ENCODE measurements at places on chromosomes 12 and 14.

GRCh38 chr14:24563505-24563904 lies 12.5 kb downstream of the CTSG start:
- no peak for DNase-seq

DNA sequence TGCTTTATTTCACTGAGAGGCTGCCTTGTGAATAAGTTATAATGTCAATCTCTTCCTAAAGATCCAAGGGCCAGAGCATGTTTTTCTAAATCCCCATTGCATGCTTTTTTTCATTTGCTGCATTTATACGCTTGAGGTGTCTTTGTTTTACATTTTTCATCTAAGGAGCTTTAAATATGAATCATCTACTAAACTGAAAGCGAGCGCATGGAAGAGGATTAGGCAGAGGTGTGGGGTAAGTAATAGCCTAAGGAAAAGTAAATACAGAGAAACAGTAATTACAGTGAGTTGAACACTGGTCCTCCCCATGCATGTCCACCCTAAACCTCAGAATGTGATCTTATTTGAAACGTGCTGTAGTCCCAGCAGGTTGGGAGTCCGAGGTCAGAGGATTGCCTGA lies 76.4 kb upstream of the METAP2 start:
- no peak for DNase-seq

GRCh38 chr14:104647467-104648043 lies 41.9 kb upstream of the INF2 start:
- no peak for DNase-seq

GRCh38 chr14:78308079-78308478 lies 137.9 kb downstream of the NRXN3 start:
- DNase-seq = no peak

DNA sequence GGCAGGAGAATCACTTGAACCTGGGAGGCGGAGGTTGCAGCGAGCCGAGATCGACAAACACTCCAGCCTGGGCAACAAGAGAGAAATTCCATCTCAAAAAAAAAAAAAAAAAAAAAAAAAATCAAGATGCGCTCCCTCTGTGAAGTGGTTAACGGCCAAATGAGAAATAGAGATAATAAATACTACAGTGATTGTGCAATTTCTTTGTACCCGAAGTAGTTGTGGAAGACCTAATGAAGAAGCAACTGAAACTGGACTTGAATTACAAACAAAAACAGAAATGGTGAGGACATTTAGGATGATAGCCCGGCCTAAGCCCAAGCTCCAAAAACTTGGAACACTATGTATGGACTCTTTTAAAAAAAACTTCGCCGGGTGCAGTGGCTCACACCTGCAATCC lies 44.2 kb upstream of the CDK17 start:
- DNase-seq = no peak

DNA sequence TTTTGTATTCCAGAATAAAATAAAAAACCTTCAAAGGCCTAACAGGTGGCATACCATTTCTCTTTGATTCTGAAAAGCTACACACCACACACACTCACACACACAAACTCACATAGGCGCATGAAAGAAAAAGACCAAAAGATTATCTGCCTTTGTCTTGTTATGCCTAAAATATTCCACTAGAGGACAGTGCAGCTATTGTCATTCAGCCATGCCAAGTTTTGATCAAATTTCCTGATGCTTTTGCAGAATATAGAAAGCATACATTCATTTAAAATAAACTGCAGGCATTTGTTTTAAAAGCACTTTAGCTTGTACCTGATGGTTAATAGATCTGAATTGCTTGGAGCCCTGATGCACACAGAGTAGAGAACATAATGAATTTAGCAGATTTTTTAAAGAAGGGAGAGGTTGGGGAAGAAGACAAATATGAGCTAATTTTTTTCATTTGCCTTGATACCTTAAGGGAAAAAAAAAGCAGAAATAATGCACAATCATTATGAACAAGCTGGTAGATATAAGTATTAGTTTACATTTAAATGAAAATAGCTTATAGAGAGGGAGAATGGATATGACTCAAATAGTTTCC lies 1766.9 kb upstream of the SEL1L start:
- DNase-seq = no peak

DNA sequence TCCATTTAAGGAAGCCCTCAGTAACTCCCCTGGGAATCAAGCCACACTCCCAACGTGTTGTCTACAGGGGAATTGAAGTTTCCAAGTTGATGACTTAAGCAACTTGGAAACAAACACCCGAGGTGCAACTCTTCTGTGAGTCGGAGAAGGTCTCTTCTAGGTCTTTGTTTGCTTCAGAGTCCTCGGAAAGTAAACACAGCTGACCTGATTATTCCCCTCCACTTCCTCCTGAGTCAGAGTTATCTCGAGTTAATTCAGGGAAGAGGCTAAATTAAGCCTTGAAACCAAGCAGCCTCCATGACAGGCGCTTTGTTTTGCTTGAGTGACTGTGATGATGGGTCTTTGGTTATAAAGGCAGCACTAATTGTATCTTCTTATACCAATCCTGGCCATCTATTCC lies 41.8 kb downstream of the TUNAR start:
- no peak for DNase-seq

DNA sequence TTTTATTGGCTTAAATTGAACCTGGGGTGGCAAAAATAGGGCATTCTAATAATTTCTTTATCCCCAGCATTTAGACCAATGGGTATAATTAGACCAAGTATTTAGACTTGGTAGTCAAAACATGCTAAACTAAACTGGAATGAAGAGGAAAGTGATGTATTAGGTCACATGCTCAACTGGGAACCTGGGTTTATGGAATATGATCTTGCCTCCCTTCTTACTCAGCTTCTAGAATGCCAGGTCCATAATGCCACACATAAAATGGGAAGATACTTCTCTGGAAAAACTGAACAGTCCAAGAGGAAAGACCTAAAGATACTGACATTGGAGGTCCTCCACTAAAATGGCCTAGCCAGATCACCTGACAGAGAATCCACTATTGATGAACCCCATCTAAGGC lies 6.2 kb upstream of the BIN2 start:
- no peak for DNase-seq

- no peak for DNase-seq
These were observed 3.2 kb downstream of the METTL25 start for GRCh38 chr12:82361461-82361915.

DNA sequence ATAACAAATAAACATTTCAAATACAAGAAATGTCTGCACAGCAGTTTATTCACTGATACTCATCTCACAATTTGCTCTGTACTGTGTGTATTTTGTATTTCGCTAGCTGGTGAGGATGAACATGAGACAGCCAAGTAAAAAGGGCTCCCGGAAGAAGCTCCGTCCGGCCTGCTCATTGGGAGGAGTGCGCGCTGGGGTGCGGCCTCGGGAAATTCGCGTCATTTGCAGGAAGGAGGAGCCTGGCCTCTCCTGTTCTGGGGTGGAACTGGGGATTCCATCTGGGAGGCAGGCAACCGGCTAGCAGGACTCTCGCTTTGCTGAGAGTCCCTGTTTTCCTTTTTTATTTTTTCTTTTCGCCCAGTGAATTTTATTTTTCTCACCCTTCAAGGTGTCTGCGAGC lies 368.4 kb upstream of the TMEM132C start:
- DNase-seq = no peak

DNA sequence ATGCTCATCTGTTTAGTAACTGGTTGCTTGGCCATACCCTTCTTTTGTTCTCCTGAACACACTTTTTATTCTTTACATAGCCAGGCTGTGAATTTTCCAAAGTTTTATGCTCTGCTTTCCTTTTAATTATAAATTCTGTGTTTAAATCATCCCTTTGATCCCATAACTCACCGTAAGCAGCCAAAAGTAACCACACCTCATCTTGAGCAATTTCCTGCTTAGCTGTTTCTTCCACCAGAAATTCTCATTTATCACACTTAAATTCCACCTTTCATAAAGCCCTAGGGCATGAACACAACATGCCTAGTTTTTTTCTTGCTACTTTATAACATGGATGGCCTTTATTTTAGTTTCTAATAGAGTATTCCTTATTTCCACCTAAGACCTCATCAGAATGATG lies 510.7 kb downstream of the C12orf50 start:
- no peak for DNase-seq

GRCh38 chr12:47318963-47319362 lies 239.2 kb upstream of the AMIGO2 start:
- no peak for DNase-seq

DNA sequence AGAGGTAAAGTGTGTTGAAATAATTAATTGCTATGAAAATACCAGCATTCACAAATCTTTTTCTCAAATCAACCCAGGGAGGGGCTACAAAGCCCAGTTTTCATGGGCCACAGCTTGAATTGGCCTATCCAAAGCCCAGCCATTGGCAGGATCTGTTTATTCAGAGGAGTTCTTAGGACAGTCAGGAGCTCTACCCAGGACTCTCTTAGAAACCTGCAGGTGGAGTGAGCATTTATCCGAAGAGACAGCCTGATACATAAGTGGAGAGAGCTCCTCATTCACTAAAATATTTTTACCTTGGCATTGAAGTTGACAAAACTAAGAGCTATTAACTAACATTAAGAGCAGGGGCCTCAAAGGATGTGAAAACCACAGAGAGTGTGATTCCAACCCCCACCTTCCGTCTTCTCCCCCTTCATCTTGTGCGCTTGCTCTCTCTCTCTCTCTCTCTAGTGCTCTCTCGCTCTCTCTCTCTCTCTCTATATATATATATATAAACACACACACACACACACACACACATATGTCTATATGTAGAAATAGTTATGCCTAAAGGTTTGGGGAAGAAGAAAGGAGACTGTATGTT lies 315.5 kb downstream of the SNAPC1 start:
- DNase-seq = no peak

DNA sequence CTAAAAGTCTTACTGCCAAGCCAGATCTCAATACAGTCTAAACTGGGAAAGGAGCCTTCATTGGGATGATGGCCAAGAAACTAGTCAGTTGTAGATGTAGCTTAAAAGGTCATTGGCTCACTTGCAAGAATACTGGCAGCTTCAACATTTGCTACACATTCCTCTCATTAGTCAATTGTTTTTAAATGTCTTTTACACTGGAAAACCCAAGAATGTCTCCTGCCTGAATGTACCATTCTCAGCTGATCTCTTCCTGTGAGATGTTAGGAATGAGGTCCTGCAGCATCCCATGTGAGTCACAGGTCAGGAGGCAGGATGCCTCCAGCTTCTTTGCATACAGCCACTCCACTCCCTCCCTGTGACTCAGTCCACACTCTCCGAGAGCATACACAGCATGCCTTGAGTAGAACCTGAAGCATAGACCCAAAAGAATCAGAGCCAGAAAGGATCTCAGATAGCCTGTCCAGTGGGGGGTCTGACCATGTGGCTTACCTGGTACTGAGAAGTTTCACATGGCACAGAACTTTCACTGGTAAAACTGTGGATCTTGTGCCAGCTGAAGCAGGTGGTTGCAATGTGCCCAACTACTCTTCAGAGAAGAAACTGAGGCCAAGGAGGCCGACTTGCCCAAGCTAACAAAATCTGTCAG lies 56.0 kb upstream of the HECTD1 start:
- no peak for DNase-seq

DNA sequence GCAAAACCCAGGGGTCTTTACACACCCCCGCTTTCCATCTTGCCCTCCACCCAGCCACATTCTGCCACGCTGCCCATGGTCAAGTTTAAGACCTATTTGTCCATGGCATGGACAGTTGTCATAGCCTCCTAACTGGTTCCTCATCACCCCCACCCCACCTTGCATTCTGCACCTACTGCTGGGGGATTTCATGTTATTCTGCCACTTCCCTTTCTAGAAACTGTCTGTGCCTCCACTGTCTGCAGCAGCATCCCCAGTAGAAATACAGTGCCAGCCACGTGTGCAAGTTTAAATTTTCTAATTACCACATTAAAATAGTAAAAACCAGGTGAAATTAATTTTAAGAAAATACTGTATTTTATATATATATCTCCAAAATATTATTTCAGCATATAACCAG lies 63.2 kb downstream of the WDR20 start:
- DNase-seq = no peak

DNA sequence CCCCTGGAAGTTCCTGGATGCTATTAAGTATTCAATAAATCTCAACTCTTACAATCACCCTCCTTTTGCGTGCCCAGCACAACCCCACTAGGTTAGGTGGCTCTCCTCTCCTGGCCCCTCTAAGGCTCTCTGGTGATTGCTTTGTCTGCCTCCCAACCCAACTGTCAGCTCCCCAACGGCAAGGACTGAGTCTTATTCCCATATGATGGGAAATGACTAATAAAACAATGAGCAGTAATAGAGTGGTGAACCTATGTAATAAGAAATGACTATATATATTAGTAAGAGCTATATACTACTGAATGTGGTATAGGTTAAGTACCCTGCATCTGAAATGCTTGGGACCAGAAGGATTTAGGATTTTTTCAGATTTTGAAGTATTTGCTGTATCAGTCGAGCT lies 8.1 kb downstream of the APPL2 start:
- DNase-seq = no peak

GRCh38 chr12:57624441-57625220 lies 8.4 kb downstream of the B4GALNT1 start:
- no peak for DNase-seq

GRCh38 chr12:51163795-51164194 lies 9.1 kb downstream of the TFCP2 start:
- DNase-seq = no peak

DNA sequence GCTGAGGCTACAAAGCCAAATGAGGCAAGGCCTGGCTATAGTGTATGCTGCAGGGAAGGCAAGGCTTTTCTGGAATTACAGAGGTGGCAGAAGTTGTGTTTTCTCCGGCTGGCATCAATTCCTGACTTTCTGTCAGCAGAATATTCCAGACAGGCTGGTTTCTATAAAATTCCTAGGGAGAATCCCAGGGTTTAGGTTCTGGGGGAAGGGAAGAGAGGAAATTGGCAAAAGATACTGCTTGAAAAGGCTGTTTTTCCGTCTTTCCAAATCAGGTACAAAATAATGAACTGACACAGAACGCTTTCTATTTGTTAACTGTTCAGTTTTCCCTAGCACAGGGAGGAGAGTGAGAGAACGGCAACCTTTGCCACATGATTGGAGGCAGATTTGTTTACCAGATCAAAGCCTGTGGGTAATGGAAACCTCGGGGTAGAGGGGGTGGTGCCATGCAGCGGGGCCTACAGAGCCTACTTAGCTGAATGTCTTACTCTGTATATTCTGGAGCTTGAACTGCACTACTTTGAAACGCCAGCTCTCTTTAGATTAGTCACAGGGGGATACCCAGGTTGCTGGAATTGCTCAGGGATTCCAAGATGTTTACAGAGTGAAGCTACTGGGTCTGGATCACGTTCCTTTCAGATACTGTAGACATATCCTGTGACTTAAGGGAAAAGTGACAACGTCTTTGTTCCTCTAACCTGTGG lies 65.8 kb upstream of the DACT1 start:
- peak; percentile 56 for DNase-seq

DNA sequence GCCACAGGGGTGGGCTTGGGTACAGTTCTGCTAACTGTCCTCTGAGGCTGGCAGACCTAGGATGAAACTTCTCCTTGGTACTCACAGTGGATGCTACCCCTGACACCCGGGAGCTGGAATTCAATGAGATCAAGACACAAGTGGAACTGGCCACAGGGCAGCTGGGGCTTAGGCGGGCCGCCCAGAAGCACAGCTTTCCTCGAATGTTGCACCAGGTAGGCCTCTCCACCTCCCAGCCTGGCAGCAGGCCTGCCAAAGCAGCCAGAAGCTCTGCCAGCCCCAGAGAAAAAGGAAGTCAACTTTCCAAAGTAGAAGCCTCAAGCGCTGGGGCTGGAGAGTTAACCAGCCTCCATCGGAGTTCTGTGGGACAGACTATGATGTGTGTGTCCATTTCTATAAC lies 2.4 kb upstream of the NRL start:
- no peak for DNase-seq

Measured in stimulated activated CD8-positive, alpha-beta memory T cell treated with anti-CD3 and anti-CD28 coated beads, Interleukin-4, amount 100 ng/mL, for 48 hours (primary cell).